ENCODE measurements at places on chromosomes 4 and X. TPM values are rescaled to one million over a fixed set of nuclear protein-coding genes. Genes with fewer than 3 reads are reported as not detected.

GRCh38 chrX:156003486-156004185, 6.1 kb downstream of the IL9R start:
- DNase-seq: no peak

DNA sequence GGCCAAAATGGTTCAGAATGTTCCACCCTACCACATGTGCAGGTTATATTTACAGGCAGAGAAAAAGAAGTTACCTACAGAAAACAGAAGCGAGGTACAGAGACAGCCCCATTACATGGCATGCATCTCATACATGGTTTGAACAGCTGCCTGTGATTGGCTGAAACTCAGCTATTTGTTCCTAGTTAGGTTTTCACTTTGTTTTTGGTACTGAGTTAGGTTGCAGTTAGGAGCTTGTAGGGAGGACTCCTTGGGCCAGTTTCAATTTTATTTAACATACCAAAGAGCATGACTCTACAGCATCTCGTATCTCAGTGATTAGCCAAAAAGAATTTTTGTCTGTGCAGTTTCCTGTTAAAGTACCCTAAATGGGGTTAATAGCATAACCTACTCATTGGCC, 392.0 kb downstream of the MAPK10 start:
- no peak for DNase-seq

- DNase-seq: peak; percentile 81
These were observed at the start of gene JADE3 for GRCh38 chrX:46912098-46912602. Gene JADE3, plus strand, starts transcription at chrX:46912421. Its CDS starts 72,474 bp downstream, at chrX:46984895.

SSX4B gene
- polyA plus RNA-seq: not detected

DNA sequence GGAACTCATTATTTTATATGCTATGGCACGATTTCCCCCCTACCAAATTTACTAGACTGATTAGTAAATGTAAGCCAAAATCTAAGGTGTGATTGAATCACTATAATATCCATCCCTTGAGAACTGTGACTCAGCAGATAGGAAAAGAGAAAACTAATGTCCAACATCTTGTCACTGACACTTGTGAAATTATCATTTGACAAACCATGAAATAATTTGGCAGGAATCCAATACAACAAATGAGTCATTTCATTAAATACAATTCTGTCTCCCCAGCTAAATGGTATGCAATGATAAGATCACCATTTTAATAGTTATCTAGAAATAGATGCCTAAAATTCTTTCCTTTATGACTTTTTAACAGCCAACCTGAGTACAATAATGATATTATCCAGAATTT, 462.3 kb downstream of the DMD start:
- DNase-seq: no peak

HOPX gene
- polyA plus RNA-seq: 43.5 TPM

DNA sequence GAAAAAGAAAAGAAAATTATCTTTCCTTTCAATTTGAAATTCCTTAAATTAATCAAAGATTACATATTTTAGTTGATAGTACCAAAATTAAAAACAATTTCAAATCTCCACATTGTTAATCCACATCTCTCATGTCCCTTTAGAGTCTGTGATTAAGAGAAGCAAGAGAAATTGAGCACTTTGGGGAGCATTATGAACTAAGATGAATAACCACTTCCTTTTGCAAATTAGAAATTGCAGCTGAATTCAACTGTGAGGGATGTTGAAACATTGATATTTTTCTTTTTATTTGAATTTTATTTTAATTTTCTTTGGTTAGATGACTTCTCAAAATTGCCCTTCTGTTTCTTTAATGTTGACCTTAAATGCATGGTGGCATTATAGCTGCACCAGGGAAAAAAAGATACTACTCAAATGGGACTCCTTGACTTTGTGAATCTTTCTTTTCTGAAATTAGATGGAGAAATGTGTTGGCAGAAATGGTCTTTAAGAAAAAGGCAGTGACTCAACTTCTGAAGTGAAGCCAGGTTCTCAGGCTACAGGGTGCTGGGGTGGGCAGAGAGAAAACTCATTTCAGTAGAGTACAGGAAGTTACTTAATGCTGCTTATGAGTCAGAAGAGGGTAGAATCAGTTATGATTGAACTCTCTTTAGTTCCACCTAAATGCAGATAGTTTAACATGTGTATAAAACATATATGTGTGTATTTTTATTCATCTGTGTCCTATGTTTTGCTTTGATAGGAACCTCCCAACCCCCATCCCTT, 92.0 kb upstream of the TNIP3 start:
- no peak for DNase-seq

DNA sequence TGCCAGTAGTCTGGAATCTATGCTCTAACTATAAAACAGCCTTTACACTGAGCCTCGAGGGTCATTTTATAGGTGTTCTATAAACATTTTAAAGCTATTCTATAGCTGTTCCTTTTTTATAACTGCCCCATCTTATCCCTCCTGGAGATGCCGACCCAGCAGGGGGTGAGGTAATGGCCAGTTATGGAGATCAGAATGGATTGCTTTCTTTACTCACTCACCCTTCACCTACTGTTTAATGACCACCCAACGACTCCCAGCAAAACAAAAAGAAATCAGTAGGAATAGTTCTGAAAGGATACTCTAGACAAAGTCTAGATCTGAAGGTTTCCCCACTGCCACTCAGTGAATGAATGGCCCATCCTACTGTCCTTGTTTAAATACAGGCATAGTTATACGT, 1113.1 kb downstream of the FAT4 start:
- DNase-seq: no peak

DNA sequence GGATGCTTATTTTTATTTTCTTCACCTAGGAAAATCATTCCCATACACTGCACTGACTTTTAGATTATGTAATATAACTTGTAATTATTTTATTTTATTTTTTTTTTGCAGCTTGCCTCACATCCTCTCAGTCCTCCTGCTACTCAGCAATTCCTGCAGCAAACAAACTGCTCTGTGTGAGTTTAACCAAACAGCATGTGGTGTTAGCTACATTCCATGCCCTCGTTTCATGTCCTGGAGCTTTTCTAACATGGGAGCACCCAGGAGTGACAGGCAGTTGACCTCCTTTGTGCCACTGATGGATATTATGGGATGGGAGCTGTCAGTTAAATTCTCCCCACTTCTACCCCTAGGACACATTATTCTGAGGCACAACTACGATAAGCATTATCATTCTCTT, 24.8 kb downstream of the CXCL1 start:
- DNase-seq: no peak

GRCh38 chr4:16116019-16116418, 32.2 kb upstream of the PROM1 start:
- no peak for DNase-seq

RHOXF1 gene
- 0.17 TPM for polyA plus RNA-seq

- DNase-seq: no peak
These were observed 86.2 kb upstream of the BLTP1 start for GRCh38 chr4:122065915-122066314.

- peak; percentile 98 for DNase-seq
These were observed at the start of gene IRF2 for GRCh38 chr4:184474263-184475095. Gene IRF2, minus strand, starts transcription at chr4:184474550. Its CDS starts 45,486 bp downstream, at chr4:184429064.

DNA sequence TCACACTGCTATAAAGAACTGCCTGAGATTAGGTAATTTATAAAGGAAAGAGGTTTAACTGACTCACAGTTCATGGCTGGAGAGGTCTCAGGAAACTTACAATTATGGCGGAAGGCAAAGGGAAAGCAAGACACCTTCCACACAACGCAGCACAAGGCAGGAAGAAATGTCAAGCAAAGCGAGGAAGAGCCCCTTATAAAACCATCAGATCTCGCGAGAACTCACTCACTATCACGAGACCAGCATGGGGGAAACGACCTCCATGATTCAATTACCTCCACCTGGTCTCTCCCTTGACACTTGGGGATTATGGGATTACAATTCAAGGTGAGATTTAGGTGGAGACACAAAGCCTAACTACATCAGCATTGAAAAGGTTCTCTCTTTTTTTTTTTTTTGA, 39.6 kb downstream of the PALLD start:
- no peak for DNase-seq

DNA sequence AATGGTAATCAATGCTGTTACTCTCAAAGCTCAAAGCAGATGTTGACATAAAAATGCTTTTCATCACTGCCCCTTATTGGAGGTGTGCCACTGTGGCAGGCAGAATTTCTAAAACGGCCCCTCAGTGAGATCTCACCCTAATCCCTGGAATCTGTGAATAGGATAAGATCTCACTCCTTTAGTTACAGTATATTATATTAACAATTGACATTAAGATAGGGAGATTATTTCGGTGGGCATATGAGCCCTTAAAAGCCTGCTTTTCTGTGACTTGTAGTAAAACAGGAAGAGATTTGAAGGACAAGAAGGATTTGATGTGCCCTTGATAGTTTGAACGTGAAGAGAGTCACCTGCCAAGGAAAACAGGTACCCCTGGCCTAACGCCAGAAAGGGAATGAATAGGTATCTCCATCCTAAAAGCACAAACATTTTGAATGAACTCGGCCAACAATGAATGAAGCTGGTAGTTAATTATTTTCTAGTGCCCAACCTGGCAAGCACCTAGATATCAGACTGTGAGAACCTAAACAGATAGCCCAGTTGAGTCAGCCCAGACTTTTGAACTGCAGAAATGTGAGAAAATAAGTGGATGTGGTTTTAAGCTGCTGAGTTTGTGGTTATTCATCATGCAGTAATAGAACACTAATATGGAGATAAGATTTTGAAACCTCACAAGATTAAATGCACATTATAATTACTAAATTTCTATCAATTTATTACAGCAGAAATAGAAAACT, 881.6 kb downstream of the PCDH18 start:
- no peak for DNase-seq

GK2 gene
- polyA plus RNA-seq: not detected

- peak; percentile 28 for DNase-seq
These were observed 905.2 kb downstream of the TRAM1L1 start for GRCh38 chr4:116180157-116180601.

STATH gene
- not detected for polyA plus RNA-seq

Data from muscle of back (tissue), 13 donors.